Calu3 (cell line): ENCODE measurements at places on chromosomes 7 and 10.

DNA sequence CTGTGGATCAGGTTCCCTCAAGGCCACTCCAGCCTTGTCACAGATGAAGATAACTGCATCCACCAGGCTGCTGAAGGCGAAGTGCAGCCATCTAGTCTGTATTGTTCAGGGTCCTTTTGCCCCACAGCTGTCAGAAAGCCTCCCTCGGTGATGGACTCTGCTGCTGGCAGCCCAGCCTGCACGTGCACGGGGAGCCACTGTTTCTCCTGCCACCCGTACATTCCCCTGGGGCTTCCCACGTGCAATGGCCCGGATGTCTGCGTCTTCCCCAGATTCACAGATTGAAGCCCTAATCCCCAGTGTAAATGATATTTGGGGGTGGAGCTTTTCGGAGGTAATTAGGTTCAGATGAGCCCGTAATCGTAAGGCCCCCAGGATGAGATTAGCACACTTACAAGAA lies 46.6 kb upstream of the VIPR2 start:
- no peak for DNase-seq

- no peak for DNase-seq
These were observed 461 bp upstream of the WIPF3 start for GRCh38 chr7:29805886-29806207.

GRCh38 chr7:18458830-18459229 lies 36.7 kb upstream of the HDAC9 start:
- DNase-seq, result peak; percentile 71

DNA sequence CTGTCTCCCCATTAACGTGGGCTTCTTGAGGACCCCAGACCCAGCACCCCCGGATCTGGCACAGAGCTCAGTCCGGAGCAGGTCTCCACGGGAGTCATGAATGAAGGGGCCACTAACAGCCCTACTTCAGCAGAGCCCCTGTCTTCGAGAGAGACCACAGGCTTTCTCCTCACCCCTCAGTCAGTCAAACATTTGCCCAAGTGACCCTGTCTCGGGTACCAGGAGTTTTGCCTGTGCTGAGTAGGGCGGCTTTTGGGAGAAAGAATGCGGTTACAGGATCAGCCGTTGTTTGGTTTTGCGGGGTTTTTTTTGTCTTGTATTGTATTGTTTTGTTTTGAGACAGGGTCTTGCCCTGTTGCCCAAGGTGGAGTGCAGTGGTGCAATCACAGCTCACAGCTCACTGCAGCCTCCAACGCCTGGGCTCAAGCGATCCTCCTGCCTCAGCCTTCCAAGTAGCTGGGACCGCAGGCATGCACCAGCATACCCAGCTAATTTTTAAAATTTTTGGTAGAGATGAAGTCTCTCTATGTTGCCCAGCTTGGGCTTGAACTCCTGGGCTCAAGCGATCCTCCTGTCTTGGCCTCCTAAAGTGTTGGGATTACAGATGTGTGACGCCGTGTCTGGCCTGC lies 16.5 kb downstream of the ADAP1 start:
- DNase-seq, result no peak

GRCh38 chr10:96456296-96456840 lies 57.4 kb downstream of the TLL2 start:
- DNase-seq, result no peak

DNA sequence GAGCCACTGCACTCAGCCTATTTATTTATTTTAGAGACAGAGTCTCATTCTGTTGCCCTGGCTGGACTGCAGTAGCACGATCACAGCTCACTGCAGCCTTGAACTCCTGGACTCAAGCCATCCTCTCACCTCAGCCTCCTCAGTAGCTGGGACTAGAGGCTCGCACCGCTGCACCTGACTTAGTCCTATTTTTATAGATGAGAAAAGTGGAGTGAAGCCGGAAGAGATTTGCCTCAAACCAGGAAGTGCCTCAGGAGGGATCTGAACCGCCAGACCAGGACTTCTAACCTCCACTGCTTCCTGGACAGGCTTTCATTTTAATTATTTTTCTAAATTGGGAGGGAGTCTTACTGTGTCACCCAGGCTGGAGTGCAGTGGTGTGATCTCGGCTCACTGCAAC lies 17.5 kb upstream of the CLIP2 start:
- DNase-seq, result no peak

DNA sequence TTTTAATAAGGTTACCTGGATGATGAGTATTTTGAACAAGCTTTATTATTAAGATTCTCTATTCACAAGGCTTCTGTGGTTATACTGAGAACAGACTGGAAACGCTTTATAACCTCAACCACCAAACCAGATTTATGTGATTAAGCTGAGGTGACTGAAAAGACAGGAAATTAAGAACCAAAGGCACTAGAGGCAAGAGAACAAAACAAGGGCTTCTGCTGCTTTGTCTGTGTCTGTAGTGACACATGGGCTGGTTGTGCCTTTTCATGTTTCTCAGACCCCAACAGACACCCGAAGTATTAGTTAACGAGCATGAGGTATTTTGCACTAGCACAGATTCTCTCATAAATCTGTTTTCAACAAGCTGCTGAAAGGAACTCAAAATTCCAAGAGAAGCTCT lies 64.4 kb downstream of the RAPGEF5 start:
- DNase-seq, result no peak

GRCh38 chr10:125770844-125771243 lies 4.8 kb downstream of the MMP21 start:
- no peak for DNase-seq

DNA sequence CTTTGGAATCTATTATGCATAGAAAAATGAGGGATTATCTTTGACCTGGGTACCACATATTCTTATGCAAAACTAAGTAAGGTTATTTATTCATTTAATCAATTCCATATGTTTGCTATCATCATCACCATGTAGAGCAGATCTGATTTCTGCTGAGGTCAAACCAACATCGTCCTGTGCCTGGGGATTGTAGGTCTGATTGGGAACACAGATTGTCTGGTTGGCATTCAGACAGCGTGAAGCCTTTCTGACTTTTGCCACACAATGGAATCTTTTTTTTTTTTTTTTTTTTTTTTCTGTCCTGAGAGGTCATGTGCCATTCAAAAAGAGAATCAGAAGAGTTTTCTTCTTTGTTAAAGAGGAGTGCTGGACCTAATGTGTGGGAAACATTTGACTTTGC lies 142.9 kb downstream of the RAB11FIP2 start:
- DNase-seq, result no peak

GRCh38 chr10:95729323-95730055 lies 26.5 kb upstream of the ENTPD1 start:
- no peak for DNase-seq

DNA sequence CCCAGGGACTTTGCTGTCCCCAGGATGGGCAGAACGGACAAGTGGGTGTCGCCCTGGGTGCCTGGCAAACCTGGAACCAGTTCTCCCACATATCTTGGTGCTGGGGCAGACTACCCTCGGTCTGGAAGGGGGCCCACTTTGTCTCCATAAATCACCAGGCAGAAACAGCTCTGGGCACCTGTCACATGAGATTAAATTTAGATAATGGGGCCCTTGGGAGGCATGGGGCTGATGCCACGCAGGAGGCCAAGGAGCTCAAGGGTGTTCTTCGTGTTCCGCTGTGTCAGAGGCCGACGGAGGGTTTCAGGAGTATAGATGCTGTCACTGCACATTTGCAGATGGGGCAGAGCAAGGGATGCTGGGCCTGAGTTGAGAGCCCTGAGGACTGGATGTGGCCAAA lies 72.7 kb downstream of the TMEM130 start:
- peak; percentile 27 for DNase-seq

- no peak for DNase-seq
These were observed 20.8 kb upstream of the RET start for GRCh38 chr10:43055991-43056567.

DNA sequence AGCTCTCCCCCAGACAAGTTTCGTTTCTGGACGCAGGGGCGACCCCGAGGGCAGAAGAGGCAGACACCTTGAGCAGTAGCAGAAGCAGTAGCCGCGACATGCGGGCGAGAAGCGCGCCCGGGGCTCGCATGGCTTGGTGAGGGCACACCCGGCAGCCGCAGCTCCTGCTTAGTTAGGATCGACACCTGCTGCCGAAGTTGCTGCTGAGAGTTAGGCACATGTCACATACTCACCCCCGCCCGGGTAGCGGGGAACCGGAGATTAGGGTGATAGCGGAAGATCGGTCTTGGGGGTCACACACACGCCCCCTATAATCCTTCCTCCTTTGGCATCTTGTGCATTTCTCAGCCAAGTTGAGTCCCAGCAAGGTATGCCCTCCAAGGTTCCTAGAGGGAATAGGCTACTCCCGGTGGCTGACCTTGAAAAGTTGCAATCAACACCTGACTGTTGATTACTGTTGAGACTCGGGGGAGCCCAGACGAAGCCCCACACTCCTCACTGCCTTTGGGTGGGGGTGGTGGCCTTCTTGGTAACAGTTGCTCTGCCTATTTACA lies 668 bp downstream of the GPR37 start:
- peak; percentile 38 for DNase-seq

DNA sequence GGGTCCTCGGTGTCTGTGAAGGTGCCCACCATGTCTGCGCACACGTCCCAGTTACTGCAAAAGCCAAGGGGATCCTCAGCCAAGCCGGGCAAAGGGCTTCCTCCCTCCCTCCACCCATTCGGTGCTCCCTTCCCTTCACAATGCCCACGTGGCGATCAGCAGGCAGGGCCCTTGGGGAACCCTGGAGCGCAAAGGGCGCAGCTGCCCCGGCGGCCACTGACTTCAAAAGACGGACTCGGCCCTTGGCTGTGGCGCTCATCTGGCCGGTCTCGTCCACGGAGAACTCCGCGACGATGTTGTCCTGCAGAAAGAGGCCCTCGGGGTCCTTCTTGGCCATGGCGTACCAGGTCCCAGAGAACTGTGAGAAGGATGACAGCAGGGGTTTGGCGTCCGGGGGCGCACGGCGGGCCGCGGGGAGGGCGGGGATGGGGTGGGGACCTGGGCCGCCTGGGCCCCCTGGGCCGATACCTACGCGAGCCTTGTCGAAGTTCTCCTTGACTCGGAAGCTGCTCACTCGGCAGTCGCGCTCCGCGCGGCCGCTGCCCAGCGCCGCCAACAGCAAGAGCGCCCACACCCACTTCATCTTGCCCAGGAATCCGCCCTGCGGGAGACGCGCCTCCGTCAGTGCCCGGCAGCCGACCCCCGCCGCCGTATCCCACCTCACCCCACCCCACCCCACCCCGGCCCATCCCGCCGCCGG lies 439 bp downstream of the RBP4 start:
- DNase-seq, result no peak

DNA sequence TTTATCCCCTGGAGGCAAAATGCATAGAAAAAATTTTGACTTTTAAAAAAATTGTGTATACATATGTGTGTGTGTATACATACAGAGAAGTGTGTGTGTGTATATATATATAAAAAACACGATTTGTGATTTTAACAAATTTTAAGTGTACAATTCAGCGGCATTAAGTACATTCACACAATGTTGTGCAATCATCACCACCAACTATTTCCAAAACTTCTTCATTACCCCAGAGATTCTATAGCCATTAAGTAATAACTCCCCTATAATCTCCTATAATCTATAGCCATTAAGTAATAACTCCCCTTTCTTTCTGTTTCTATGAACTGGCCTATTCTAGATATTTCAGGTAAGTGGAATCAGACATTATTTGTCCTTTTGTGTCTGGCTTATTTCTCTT lies 20.7 kb upstream of the CAMK2B start:
- no peak for DNase-seq

- no peak for DNase-seq
These were observed 2.6 kb downstream of the ZNF655 start for GRCh38 chr7:99560834-99561736.

GRCh38 chr10:18099415-18099814 lies 40.8 kb upstream of the CACNB2 start:
- no peak for DNase-seq

GRCh38 chr7:116408166-116408565 lies 91.4 kb upstream of the CAV2 start:
- no peak for DNase-seq

DNA sequence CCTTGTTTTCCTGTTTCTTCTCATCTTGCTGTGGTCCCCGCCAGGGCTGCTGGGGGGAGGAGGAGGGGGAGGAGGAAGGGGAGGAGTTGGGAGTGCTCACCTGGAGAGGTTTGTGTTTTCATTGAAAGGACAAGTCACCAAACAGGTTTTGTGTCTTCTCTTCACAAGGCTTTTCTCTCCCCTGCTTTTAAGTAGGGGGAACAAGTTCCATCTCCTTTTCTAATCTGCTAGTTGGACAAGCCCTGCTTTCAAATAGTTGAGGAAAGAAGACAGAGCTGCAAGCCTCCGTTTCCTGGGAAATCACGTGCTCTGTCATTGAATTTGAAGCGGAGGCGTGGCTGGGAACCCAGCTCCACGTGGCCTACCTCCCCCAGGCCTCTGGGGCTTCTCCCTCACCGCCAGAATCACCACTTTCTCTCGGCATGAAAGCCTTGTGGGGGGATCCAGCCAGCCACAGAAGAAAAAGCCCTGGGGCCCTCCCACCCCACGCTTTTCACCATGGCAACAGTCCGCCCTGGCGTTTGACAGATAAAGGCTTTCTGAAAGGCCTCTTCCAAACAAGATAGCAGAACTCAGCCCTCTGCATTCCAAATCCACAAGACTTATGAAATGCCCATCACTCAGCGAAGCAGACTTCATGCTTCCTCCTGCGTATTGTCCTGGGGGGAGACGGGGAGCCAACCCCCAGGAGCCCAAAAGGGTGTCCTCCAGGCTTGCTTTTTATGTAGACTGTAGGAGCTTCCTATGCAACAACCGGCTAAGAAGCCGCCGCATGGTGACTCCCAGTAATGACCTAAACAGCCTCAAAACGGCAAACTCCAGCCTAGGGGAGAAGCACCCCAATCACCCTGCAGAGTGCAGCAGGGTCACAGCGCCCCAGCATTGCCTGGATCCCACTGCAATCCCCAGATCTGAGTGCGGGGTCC lies 51.7 kb downstream of the PROSER2 start:
- DNase-seq, result peak; percentile 74

DNA sequence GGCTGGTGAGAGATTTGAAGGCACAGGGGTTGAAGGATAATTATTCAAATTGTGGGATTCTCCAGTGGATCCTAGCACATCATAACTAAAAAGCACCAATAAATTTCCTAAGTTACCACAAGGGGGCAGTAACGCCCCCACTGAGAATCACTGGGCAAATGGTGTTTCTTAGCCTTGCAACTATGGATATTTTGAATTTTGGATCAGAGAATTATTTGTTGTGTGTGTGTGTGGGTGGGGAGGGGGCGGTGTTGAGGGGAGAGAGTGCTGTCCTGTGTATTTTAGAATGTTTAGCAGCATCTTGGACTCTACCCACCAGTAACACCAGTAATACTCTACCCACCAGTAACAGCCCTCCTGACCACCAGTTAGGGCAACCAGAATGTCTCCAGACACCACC lies 63.3 kb upstream of the PRKG1 start:
- DNase-seq, result peak; percentile 33
